Hematopoietic multipotent progenitor cell treated with erythropoietin and hydrocortisone succinate and interleukin-3 and kit ligand, for 15 days (in vitro differentiated cells): ENCODE measurements at places on chromosomes 6 and 20.
A peak's percentile ranks its signal among the peaks of the same experiment; 100 is the strongest.

GRCh38 chr6:42045538-42046460 lies 4.5 kb upstream of the TAF8 start:
- peak; percentile 69 for DNase-seq

- peak; percentile 72 for DNase-seq
Observed at GRCh38 chr6:30615219-30615957, 1.7 kb downstream of the PPP1R10 start.

DNA sequence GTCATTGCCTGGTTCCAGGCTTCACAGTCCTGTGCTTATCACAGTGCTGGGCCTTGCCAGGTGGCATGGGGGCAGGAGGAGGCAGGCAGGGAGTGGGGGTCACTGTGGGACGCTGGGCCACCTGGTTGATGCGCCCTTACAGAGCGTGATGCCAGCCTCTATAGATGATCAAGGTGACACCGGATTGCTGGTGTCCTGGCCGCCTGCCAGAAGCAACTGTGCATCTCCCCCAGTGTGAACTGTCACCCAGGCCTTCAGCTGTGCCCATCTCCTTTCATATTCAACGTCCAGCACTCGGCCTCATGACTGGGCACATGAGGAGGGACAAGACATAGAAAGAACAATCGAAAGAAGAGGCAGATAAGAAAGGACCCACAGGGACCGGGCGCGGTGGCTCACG lies 318.9 kb downstream of the TAF4 start:
- DNase-seq: no peak

GRCh38 chr20:39021748-39022147 lies 59.6 kb downstream of the DHX35 start:
- no peak for DNase-seq

DNA sequence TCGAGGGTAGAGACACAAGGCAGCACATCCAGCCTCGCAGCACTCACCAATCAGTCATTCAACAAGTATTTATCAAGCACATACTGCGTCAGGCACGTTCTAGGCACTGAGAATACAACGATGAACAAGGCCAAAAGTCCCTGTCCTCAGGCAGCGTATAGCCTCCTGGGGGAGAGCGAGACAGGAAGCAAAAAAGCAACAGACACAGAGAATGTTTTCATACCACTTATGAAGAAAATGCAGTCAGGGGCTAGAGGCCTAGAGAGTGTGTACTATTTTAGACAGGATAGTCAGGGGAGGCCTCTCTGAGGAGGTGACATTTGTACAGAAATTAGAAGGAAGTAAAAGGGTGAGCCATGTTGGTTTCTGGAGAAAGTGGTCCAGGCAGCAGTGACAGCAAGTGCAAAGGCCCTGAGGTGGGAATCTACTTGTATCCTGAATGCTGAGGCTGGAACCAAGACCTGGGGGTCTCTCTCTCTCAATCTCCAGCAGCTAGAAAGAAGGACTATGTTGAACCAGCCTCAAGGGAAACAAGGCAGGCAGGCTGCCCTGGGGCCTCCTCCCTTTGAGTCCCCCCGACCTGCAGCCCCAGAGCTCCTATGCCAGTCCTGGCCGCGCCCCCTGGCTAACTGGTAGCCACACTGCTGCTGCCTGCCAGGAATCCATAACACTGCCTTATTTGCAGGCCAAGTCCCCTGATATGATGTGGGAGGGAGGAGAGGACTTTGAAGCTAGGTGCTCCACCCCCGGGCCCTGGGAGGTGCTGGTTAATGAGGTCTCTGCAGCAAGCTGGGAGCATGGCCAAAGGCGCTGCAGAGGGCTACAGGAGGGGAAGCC lies 151.2 kb downstream of the GRM4 start:
- no peak for DNase-seq

DNA sequence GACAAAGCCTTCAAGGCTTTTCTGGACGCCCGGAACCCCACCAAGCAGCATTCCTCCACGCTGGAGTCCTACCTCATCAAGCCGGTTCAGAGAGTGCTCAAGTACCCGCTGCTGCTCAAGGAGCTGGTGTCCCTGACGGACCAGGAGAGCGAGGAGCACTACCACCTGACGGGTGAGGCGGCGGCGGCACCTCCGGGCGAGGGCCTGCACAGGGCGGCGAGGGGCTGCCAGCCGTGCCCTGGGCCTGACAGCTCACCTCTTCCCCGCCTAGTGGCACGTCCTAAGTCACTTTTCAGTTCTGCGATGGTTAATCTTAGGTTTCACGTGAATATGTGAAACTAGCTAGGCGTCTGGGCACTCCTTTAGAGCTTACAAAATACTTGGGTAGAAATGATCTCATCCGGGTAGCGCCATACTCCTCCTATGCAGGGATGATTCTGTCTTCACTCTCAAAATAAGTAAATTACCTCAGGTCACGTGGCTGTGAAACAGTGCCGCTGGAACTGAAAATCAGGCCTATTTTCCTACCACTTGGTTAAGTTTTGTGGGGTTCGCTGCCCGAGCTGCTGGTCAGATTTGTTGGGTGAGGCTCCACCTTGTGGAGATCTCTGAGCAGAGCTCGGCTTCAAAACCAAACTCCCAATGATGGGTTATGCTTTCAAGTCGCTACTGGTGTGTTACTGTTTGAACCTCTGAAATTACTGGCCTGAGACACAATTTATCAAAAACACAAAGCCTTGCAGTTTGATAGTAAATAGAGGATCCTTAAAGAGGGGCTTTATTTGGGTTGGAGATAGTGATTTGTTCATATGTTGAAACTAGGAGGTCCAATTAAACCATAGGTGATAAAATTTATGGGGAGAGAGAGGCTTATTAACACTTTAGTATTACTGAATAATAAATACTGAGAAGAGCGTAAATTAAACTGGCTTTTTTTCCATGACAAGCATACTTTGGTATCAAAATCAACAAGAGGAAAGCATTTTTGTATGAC lies 15.5 kb upstream of the CLDN20 start:
- no peak for DNase-seq

GRCh38 chr20:51187261-51187660 lies 164.4 kb upstream of the KCNG1 start:
- DNase-seq: no peak

DNA sequence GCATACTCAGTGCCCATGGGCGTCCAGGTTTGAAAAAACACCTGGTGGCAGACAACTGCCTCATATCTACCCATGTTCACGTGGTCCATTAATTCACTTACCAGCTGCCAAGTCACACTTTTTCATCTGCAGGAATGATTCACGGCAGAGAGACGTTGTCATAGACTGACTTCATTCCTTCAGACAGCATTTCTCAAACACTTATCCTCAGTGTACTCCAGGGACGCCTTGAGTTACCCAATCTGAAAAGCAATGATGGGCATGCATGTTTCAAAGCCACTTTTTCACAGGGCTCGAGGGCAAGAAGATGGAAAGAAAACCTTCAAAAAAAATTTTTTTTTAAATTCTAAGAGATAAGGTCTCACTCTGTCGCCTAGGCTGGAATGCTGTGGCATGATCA lies 6.0 kb downstream of the MMP24OS start:
- DNase-seq: no peak

GRCh38 chr6:170267688-170268087 lies 23.2 kb downstream of the DLL1 start:
- no peak for DNase-seq

GRCh38 chr6:134534708-134535149 lies 216.8 kb upstream of the SGK1 start:
- no peak for DNase-seq

GRCh38 chr6:105941621-105942412 lies 144.3 kb upstream of the PRDM1 start:
- DNase-seq: no peak

GRCh38 chr6:159117046-159117445 lies 52.2 kb upstream of the FNDC1 start:
- DNase-seq: no peak

DNA sequence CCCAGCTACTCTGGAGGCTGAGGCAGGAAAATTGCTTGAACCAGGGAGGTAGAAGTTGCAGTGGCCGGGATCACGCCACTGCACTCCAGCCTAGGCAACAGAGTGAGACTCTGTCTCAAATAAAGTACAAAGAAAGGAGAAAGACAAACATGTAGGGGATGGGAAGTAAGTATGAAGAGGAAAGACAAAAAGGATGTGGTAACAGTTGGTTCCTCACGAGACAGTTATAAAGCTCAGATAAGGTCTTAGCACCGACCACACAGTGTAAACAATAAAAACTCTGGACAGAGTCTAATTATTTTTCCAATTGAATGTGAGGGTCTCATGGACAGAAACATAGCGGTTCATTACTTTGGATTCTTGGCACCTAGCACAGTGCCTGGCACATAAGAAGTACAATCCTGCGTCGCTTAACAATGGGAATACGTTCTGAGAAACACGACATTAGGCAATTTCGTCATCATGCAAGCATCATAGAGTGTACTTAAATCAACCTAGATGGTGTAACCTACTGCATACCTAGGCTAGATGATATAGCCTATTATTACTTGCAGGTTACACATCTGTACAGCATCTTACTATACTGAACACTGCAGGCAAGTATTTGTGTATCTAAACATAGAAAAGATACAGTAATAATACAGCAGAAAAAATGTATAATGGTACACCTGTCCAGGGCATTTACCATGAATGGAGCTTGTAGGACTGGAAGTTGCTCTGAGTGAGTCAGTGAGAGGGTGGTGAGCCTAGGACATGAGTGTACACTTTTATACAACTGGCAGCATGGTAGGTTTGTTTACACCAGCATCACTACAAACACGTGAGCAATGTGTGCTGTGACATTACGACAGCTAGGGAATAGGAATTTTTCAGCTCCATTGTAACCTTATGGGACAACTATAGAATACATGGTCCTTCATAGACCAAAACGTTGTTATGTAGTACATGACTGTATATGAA lies 38.2 kb downstream of the MBOAT1 start:
- no peak for DNase-seq

DNA sequence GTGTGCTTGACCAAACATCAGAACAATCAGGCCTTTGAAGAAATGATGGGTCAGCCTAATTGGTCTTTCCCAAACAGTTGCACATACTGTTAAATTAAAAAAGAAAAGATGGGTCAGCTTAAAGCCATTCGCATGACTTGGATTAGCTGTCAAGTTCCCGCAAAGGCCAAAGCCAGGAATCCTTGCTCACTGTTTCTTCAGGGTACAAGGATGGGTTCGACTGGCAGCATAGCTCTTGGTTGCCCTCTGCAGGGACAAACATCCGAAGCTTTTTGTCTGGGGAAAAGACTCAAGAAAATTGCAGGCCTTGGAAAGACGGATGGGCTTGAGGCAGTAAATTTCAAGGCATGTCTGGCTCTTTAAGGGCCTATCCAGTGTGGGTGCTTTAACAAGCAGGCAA lies 168.0 kb downstream of the HDGFL1 start:
- no peak for DNase-seq

GRCh38 chr6:145044641-145045246 lies 690.6 kb downstream of the EPM2A start:
- no peak for DNase-seq

DNA sequence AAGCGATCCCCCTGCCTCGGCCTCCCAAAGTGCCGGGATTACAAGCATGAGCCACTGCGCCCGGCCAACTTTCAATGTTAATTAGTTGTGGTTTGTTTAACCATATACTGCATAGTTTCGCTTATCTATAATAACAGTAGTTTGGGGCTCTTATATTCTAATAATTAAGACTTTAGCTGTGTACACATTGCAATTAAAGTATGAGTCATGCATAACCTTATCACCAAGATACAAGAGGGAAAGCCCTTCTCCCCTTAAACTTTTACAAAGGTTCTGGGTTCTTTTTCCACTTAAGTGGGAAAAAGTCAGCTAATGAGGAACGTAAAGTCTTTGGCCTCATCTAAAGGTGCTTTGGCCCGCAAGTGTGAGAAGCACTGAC lies 3.2 kb upstream of the MCCD1 start:
- DNase-seq: peak; percentile 59

DNA sequence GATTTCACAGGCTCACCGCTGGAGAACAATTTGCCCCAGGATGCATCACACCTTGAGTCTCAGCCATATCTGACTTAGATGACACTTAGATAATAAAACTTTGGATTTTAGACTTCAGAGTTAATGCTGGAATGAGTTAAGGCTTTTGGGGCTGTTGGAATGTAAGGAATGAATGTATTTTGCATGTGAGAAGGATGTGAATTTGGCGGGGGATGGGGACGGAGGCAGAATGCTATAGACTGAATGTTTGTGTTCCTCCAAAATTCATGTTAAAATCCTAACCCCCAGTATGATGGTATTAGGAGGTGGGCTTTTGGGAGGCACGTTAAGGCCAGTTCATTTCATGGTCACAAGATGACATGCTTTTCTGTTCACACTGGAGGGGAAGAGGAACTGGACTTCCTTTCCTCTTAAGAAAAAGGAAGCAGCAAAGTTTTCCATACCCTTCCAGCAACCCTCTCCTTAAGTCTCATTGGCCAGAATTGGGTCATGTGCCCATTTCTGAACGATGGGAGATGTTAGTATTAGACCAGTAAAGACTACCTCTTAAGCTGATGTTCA lies 5.8 kb upstream of the SRXN1 start:
- DNase-seq: no peak

DNA sequence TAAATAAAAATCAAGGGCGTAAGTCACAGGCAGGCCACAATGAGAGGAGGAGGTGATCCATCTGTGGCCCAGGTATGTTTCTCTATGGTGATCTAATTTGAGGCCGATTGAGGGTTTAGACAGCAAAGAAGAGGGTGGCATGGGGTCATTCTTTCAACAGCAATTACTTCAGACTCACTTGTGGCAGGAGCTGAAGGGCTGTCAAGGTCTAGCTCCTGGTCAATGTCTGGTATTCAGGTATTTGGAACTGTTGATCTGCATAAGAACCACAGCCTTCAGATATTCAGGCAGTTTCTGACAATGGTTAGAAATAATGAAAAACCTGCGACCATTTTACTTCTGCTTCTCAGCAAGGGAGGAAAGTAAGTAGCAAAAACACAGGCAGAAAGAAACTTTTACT lies 259.6 kb downstream of the FOXC1 start:
- no peak for DNase-seq

DNA sequence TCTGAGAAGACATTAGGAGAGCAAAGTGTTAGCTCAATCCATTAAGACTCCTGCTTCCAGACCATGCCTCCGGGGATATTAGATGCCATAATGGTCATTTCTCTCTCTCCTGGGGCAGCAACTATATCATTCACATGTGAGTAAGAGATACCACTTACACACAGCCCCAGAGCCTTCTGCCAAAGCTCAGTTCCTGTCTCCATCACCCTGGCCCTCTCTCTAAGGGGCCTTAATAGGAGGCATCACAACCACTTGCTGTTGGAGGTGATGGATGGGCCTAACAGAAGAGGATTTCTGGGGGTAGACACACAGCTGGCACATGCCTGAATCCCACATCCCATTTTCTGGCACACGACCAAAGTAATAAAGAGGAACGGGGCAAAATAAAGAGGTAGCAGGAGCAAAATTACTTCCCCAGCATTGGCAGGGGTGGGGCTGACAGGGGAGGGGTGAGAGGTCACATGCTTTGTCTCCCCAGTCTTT lies 34.0 kb upstream of the VSTM2L start:
- no peak for DNase-seq

- DNase-seq: peak; percentile 20
Observed at GRCh38 chr6:13303668-13304017, 24.7 kb downstream of the TBC1D7 start.

GRCh38 chr6:157584036-157584435 lies 203.0 kb downstream of the ZDHHC14 start:
- DNase-seq: no peak

GRCh38 chr20:41499064-41499463 lies 119.1 kb downstream of the CHD6 start:
- DNase-seq: no peak
